ENCODE measurements at places on chromosomes 6 and 20.

GRCh38 chr6:38720295-38720694 is 5.2 kb downstream of the DNAH8 start:
- H3K27me3 ChIP-seq, result peaks cover 4% of the 10 kb centered on the region
- H3K27ac ChIP-seq, result no peak overlapping the region
- no peak for DNase-seq
- no peaks in the 10 kb centered on the region for H3K36me3 ChIP-seq
- no peaks in the 10 kb centered on the region for H3K4me1 ChIP-seq

GRCh38 chr20:33709905-33710541 is 10.1 kb downstream of the PXMP4 start:
- H3K36me3 ChIP-seq, result peaks cover 65% of the 10 kb centered on the region
- no peak overlapping the region for H3K27ac ChIP-seq
- no peaks in the 10 kb centered on the region for H3K27me3 ChIP-seq
- H3K4me3 ChIP-seq, result no peak overlapping the region

DNA sequence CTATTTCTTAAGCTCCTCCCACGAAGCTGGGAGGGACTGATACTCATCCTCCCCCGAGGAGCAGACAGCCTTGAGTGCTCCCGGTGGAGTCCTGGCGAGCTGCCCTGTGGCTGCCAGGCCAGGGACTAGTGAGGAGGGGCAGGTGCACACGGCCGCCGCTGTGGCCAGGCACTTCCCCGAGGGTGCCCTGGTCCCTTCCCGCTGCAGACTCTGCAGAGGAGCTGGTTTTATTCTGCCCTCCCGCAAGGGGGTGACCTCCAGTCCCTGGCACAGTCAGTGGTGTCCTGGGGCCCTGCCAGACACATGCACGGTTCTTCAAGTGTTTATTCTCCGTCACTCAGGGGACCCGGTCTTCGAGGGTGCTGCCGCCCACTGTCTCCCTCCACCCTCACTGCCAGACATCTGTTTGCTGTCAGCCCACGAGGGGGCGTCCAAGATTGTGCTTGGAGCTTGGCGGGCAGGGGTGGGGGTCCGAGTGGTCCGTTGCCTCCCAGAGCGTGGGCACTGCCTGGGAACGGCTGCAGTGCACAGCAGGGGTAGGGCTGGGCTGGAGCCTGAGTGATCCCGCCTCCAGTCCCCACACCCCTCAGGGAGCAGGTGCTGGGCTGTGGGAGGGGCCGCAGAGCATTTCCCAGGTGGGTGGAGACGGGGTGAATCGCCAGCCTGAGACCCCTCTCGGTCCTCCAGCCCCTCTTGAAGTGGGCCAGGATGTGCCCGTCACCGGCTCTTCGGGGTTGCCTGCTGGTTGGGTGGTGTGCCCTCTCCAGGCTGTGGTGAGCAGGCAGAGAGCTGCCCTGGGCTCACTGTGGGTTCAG is 3.1 kb upstream of the CABLES2 start:
- peaks cover 33% of the 10 kb centered on the region for H3K4me1 ChIP-seq
- H3K4me3 ChIP-seq, result no peak overlapping the region
- no peaks in the 10 kb centered on the region for H3K27me3 ChIP-seq
- no peaks in the 10 kb centered on the region for H3K36me3 ChIP-seq
- peak; percentile 84 for DNase-seq

GRCh38 chr6:165988302-165988756 is 179.3 kb downstream of the TBXT start:
- peaks cover 4% of the 10 kb centered on the region for H3K4me1 ChIP-seq
- peaks cover 32% of the 10 kb centered on the region for H3K27me3 ChIP-seq
- DNase-seq, result no peak
- no peak overlapping the region for H3K4me3 ChIP-seq

DNA sequence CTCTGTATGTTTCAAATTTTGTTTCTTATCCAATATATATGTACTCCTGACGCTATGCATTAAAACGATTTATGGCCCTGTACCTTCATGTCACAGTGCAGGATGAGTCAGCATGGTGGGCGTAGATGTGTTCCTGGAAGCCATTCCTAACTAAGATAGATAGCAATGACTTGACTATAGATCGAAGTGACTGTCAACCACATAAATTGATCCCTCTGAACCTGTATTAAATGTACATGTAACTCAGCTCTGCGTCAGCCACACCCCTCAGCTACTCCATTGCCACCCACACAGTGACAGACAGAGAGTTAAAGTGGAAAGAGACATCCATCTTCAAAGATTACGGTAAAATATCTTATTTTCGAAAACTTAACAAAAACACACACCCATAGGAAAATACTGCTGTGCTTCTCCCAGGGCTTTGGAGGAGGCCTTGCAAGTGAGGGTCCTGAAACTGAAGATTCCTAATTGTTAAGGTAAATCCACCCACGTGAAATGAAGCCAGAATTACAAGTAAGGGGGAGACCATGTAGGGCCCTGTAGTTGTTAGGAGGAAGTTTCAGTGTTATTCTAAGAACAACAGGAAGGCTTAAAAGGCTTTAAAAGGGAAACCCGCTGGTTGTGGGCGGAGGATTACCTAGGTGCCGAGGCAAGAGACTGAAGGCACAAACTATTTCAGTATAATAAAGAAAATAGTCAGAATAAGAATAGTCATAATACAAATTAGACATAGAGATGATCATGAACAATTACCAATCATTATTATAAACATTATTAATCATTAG is 10.3 kb upstream of the RAD21L1 start:
- DNase-seq, result no peak
- no peak overlapping the region for H3K27ac ChIP-seq
- H3K4me1 ChIP-seq, result peaks cover 3% of the 10 kb centered on the region

DNA sequence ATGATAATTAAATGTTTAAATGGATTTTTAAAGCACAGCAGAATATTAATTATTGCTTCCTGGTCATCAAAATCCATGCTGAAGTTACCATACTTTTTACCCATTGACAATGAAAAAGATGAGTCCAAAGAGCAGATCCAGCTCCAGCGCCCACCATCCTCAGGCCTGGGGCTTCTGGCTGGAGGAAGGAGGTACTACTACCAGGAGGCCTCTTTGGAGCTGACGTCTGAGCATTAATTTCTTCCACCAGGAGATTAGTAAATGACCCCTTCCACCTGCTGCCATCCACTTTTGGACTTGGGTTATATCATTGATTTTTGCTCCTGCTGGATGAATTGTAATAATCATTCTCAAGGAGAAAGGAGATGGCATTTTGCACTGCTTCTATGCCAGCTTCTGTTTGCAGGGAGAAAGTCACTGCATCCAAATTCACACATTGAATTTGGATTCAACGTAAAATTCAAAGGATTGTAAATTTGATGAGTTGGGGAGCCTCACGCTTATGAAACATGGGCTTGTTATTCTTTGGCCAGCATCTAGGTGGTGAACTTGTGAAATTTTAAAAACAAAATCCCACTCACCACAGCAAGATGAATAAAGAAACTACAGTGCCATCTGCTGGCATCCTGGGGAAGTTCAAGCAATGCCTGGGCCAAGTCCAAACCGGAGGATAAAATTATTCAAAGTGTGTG is 121.8 kb downstream of the SASH1 start:
- peak overlapping the region; percentile 17 for H3K27ac ChIP-seq
- H3K36me3 ChIP-seq, result no peaks in the 10 kb centered on the region
- H3K27me3 ChIP-seq, result no peaks in the 10 kb centered on the region
- no peak for DNase-seq
- peaks cover 37% of the 10 kb centered on the region for H3K4me1 ChIP-seq

GRCh38 chr6:73353636-73354593 is at the start of gene DPPA5:
Gene DPPA5 (minus strand): TSS chr6:73354276. CDS start chr6:73354225, 51 bp downstream.
- no peak within 1 kb of the TSS for H3K4me3 ChIP-seq
- no peak within 1 kb of the TSS for H3K27ac ChIP-seq
- H3K4me1 ChIP-seq, result no peaks in the 10 kb centered on the region

DNA sequence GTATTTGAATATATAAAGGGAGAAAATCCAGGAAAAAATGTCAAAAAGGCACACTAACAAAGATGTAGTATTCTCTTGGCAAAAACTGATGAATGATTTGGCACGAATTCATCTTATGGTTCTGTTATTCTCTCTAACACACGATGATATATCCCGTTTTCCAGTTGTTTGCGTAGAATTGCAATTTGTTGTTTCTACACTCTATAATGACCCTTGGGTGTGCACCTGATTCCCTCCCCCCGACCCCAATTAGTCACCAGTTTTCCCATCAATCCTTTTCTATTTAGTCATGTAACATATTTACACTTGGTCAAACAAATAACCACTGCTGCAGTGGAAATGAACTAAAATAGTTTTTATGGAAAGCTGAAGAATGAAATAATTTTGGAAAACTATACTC is 1.5 kb upstream of the ARID1B start:
- H3K4me1 ChIP-seq, result peaks cover 5% of the 10 kb centered on the region
- DNase-seq, result no peak
- no peaks in the 10 kb centered on the region for H3K27me3 ChIP-seq
- H3K4me3 ChIP-seq, result no peak overlapping the region

DNA sequence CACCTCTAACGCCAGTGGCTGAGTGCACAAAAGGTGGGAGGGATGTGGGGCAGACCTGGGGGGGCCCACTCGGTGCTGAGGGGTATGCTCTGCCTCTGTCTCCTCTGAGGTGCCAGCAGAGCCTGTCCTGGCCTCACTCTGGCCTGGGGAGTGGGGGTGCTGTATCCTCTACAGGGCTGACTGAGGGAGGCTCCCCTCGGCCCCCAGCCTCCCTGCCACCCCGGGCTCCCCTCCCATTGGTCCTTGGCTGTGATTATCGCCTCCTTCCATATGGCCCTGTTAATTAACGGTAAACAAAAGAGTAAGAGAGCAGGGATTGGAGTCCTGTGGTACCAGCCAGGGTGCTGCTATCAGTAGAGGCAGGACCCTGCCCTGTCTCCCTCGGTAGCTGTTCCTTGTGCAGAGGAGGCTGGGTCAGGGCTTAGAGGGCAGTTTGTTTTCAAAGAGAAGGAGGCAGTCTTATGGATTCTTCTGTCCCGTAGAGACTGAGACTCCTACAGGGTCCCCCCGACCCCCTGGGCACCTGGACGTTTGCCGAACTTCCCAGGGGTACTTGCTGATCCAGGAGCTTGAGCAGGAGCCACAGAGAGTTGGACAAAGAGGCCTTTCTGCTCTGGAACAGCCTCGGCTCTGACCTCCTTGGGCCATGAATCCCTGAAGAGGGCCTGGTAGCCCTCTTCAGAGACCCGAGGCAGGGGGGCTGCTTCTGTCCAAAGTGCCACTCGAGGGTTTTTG is 1.8 kb downstream of the MYT1 start:
- no peaks in the 10 kb centered on the region for H3K4me1 ChIP-seq
- DNase-seq, result no peak
- peaks cover 58% of the 10 kb centered on the region for H3K27me3 ChIP-seq
- no peaks in the 10 kb centered on the region for H3K36me3 ChIP-seq

GRCh38 chr6:169905041-169905807 is 153.8 kb downstream of the ERMARD start:
- no peaks in the 10 kb centered on the region for H3K27me3 ChIP-seq
- no peak for DNase-seq
- no peaks in the 10 kb centered on the region for H3K36me3 ChIP-seq
- no peak overlapping the region for H3K4me3 ChIP-seq
- peak overlapping the region; percentile 4 for H3K27ac ChIP-seq

DNA sequence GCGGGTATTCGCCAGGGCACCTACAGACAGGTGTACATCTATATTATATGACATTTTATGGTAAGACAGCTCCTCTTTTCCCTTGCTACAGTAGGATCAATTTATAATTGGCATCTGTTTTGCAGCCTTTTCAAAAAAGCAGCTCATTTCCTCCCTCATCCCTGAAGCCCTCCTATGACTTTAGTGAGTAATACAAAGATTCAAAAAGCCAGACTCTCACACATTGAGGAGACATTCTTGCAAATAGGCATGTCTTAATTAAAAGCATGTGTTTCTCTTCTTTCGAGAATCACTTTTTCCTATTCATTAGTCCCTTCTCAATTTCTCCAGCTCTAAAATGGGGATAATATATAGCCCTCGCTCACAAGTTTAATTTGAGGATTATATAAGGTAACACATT is 283.4 kb downstream of the TBC1D7 start:
- no peak overlapping the region for H3K4me3 ChIP-seq
- H3K27me3 ChIP-seq, result no peaks in the 10 kb centered on the region
- H3K4me1 ChIP-seq, result no peaks in the 10 kb centered on the region
- H3K27ac ChIP-seq, result no peak overlapping the region
- DNase-seq, result no peak
- H3K36me3 ChIP-seq, result no peaks in the 10 kb centered on the region

DNA sequence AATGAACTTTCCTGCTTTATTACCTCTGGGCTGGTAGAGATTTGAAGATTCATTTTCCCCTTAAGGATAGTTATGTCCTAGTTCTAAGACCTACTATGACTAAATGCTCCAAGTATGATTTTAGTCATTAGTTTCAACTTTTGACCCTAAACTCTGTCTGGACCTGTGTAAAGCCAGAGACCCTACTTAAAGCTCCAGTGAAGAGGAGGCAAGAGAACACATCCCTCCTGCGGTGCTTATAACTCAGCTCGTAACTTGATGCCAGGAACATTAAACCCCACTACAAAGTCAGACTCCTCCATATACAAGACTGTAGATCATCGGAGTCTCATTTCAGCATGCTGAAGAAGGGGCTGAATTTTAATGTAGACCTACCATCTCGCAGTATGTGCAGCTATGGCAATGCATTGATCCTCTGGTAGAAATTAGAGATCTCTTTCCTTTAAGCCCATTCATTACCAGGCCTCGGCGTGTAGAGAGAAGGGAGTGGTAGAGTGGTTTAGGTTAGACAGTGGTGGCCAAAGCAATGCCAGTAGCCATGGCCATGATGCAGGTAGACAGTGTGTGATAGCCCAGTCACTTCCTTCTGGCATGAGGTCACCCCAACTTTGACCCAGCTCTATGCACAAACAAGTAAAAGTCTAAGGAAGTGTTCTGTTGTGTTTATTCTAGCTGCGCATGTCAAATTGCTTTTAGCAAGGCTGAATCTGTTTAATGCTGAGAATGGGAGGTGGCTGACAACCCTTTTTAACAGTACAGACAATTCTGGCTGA is 34.8 kb upstream of the MYB start:
- H3K36me3 ChIP-seq, result no peaks in the 10 kb centered on the region
- peaks cover 5% of the 10 kb centered on the region for H3K4me1 ChIP-seq
- H3K27ac ChIP-seq, result no peak overlapping the region
- DNase-seq, result no peak
- no peak overlapping the region for H3K4me3 ChIP-seq
- H3K27me3 ChIP-seq, result no peaks in the 10 kb centered on the region

DNA sequence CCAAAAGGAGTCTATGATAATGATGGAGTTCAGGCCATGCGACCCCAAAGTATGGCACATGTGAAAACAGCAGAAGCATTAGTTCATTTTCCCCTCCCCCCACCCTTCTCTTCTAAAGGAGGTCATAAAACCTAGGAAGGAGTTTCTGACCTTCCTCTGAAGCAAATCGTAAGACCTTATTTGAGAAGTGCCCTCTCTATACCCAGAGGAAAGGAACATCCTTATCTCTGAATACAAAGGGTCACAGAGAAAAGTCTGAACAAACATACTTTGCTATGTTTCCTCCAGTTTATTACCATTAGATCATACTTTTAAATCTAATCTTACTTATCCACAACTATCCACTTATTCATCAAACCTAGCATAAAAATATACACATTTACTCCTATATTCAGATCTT is 48.6 kb downstream of the SLX4IP start:
- no peaks in the 10 kb centered on the region for H3K27me3 ChIP-seq
- H3K27ac ChIP-seq, result no peak overlapping the region
- DNase-seq, result no peak
